ENCODE measurements at places on chromosomes 11 and 22.

DNA sequence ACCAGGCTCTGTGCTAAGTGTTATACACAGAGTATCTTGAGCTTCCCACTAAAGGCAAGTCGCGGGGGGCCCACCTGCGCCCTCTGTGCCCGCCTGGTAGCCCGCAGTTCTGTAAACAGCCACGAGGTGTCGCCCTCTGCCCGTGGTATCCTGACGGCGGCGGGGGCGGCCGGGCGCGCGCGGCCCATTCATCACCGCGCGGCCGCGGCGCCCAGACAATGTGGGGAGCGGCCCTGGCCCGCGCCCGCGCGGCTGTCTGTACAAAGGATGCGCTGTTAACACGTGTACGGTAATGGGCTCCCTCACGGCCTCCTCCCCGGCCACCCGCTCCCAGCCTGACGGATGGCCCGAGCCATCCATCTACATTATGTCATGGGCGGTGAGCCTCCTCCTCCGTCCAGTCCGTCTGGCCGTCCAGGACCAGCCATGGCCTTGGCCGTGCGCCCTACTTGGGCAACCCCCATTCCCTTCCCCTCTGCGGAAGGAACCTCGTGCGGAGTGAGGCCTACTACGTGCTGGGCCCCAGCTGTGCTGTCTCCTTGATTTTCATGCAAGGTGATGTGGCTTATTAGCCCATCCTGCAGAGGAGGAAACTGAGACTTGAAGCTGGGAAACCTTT lies 99.4 kb downstream of the MIAT start:
- DNase-seq: peak; percentile 79

DNA sequence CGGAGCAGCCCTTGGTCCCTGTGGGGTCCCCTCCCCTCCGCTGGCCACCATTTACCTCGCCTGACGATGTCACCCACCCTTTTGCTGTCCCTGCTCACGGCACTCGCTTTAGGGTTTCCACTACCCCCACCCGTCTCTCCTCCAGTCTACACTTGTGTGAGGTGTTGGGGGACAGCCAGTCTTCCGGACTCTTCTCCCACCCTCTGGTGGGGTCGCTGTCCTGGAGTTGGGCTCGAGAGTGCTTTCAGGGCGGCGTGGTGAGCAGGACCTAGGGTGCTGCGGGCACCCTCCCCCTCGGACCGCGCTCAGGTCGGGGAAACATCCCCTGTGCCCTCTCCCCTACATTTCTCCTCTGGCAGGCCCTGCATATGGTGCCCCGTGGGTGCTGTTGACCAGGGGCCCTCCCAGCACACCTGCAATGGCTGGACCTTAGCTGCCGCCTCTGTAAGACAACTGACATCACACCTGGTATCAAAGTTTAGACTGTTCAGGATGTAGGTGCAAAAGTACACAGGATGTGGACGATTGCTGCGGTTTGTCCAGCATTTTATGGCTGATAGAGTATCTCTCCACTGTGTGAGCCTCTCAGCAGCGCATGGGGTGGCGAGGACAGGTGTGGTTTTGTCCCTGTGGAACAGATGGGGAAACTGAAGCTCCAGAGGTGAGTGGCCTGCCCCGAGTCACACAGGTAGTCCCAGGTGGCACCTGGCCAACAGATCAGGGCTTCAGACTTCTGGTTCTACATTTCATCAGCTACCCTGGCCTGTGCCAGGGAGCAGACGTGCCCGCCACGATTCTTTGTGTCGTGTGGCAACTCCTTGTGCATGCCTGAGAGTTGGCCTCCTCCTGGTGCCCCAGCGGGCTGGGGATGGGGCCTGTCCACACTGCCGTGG lies 1.2 kb downstream of the GRK2 start:
- no peak for DNase-seq

- peak; percentile 28 for DNase-seq
Observed at GRCh38 chr11:118996926-118997626, 862 bp upstream of the CENATAC start.

GRCh38 chr11:80595011-80595410 lies 1154.2 kb upstream of the TENM4 start:
- peak; percentile 14 for DNase-seq

- peak; percentile 35 for DNase-seq
Observed at GRCh38 chr22:29096736-29097669, 24.2 kb downstream of the KREMEN1 start.

DNA sequence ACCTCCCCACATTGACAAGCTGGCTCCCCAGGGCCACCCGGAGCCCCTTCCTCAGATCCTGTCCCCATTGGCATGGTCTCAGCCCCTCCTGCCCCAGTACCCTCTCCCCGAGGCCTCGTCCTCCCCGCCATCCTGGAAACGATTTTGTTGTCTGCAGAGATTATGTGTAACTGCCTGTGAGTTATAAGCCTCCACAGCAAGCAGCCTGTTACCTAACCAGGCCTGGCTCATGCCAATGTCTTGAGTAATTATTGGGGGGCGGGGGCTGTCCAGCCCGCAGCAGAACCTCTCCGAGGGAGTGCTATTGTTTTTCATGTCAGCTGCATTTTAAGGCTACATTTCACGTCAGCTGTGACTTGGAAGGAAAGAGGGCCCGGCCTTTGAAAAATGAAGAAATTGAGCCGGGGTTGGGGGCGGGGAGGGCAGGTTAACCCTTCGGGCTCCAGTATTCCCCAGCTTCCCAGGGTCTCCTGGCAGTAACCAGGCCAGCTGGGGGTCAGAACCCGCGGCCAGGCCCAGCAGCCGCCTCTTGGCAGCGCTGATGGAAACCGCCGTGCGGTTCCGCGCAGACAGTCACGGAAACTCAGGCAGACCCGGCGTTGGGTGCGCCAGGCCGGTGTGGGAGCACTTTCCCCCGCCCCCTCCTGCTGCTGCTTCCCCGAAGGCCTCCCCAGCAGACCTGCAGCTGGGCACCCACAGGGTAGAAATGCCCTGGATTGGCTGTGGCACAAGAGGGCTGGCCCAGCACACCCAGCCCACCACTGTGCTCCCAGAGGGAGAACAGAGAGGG lies 59.5 kb downstream of the CDKN1C start:
- peak; percentile 97 for DNase-seq

DNA sequence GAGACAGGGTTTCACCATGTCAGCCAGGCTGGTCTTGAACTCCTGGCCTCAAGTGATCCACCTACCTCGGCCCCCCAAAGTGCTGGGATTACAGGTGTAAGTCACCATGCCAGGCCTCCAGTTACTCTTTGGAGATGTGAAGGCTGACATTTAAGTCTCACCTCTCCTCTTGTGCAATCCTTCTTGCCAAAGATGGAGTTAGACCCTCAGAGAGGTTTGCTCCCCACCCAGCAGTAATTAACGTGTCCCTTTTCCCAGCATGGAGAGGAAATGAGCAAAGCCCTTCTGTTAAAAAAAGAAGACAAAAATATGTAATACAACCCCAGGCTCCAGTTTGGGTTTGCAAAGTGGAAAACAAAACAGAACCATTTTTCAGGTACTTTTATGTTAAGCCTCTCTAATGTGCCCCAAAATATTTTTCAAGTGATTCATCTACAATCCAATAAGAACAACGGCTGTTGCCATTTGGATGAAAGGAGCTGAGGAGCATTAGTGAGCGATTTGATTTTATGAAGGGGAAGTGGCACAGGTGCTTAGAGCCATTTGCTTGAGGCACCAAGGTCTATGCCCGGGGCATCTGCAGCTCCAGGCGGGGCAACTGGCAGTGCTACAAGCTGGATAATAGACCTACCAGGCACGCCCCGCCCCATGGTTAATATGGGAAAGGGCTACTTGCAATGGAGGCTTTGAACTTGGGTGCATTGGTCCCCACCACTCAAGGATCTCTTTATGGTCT lies 57.2 kb downstream of the GRIK4 start:
- DNase-seq: no peak

DNA sequence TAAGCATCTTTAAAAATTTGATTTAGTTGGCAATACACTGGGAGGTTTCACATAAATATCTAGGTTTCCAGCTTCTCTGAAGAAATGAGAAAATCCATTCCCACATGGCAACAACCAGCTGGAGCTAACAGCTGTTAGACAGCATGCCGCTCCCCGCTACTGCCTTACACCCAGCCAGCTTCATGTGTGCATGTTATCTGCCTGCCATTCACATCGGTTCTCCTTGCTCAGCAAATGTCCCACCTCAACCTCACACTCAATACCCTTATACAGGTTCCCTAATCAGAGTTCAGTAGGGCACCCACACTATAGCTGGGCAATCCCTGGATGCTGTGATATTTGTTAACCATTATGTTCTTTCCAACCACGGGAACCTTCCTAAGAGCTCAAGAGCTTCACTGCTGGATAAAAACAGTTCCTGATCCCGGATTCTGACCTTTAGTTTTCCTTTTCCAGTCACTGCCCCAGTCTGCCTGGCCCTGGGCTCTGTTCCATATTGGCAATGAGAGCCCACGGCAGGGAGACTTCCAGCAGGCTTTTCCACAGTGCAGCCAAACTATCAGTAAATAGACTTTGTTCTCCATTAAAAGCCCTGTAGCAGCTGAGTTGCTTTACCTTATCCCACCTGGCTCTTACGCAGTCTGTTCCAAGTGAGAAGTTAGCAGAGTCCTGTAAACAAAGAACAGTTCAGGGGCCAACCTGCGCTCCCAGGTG lies 8.6 kb downstream of the RPUSD4 start:
- no peak for DNase-seq

GRCh38 chr11:18144243-18144642 lies 11.9 kb downstream of the MRGPRX3 start:
- DNase-seq: peak; percentile 6

DNA sequence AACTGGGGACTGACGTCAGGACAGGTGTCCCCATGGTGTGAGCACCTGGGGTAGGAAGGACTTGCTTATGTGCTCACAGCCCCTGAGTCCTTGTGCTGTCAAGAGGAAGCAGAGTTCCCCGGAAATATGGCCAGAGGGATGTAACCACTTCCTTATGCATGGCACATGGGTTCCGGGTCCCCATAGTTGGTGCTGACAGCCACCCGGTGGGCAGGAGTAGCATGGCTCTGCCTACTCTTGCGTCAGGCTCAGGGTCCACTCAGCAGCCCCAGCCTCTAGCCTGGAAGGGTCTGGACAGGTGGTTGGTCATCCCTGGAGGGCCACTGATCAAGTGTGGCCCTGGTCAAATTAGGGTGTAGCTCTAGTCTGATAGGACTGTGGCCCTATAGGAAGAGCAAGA lies 42.8 kb upstream of the CCND1 start:
- DNase-seq: peak; percentile 14

DNA sequence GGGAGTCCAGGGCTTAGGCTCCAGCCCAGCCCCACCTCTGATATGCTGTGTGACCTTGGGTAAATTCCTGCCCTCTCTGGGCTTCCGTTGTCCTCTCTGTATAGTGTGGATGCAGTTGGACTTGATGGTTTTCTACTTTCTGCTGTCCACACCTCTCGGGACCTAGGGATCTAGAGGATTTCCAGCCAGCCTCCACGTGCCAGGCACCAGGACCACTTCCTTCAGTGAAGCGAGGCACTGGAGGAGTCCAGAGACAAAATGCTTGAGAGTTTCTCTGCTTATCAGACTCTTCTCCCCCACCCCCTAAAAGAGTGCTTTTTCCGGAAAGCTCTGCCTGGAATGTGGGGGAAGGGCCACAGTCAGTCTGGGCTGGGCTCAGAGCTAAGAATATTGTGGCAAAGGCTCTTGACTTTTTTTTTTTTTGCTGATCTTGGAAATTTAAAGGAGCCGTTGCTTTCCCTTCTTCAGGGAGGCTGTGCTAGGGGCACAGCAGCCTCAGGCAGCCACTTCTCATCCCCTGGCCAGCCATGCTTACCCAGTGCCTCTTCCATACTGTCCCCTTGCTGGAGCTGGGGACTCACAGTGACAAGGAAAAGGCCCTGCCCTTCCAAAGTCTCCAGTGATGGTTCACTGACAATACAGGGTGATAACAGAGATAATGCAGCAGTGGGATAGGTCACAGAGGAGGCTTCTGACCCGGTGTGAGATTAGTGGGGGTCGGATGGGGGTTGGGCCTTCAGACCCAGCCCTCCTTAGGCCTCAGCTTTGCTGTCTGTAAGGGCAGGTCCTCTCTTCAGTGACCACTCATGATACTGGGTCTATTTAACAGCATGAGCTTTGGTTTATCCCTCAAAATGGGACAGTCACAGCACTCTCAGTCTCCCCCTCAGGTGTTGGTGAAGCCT lies 2.9 kb upstream of the SERPINH1 start:
- DNase-seq: peak; percentile 95

GRCh38 chr22:28999919-29000556 lies 61.6 kb downstream of the C22orf31 start:
- peak; percentile 54 for DNase-seq

- DNase-seq: no peak
Observed at GRCh38 chr11:110802162-110802561, 89.9 kb upstream of the ARHGAP20 start.

GRCh38 chr22:46213052-46213451 lies 37.0 kb downstream of the CDPF1 start:
- no peak for DNase-seq

- no peak for DNase-seq
Observed at GRCh38 chr22:30333707-30334087, 7.0 kb upstream of the TBC1D10A start.

- DNase-seq: no peak
Observed at GRCh38 chr22:31968022-31968421, 23.7 kb downstream of the YWHAH start.

- DNase-seq: no peak
Observed at GRCh38 chr22:19803736-19804267, 43.2 kb downstream of the TBX1 start.

DNA sequence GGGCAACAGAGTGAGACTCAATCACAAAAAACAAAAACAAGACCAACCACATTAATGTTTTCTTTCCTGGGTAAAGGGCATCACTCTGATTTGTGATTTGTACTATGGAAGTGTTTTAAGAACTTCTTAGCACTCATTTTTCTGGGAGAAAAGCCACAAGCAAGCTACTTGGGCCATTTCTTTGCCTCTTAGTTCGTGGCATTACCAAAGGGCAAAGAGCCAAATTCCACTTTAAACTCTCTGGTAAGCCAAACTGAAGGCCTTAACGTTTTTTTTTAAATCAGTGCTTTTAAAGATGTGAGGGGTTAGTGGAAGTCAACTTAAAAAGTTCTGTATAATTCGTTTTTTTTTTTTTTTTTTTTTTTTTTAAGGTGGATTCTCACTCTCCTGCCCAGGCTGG lies 36.9 kb downstream of the CAT start:
- no peak for DNase-seq

DNA sequence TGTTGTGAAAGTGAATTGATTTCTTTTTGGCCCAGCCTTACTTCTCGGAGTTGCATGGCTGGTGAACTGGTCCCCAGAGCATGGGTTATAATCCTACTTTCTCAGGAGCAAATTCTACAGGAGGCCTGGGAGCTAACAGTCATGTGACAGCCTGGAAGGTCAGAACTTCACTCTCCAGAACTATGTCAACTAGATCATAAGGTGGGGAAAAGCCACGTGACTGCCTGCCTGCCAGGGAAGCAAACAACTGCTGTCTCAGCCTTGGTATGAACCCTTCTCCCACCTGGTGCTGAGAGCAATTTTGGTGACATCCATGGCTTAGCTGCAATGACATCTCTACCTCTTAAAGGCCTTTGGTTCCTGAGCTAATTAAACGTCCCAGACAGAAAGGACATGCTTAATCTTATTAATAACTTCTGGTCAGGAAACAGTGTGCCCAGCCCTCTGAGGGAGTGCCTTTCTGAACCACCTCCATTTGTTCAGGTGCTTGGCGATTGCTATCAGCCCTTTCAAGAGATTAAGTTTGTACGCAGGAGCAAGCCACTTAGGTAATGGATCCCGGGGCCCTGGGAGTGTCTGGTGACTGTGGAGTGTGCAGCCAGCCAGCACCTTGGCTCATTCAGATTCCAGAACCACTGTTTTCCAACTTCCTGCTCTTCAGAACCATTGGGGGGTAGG lies 1.4 kb upstream of the CREB3L1 start:
- no peak for DNase-seq

GRCh38 chr11:92682136-92682535 lies 287.3 kb upstream of the MTNR1B start:
- no peak for DNase-seq
